ENCODE measurements at places on chromosomes 5 and 9.

DNA sequence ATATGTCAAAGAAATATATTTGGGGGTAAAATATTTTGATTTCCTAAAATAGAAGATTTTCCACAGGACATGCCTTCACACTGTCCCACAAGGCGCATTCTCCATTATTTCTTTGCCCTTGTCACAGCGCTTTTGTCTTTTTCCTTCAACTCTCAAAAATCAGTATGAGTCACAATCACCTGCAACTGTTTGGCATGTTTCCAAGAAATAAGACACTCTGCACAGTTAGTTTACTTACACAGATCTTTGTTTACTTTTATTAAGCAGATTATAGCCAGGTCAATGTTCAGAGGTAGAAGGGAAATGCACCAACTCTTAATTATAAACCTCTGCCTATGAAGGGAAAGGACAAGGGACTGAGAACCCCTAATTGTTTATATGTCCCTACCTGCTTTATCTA, 9.5 kb downstream of the CEMIP2 start:
- DNase-seq = no peak

- DNase-seq = no peak
These were observed 43.5 kb downstream of the MTX3 start for GRCh38 chr5:79947567-79947966.

DNA sequence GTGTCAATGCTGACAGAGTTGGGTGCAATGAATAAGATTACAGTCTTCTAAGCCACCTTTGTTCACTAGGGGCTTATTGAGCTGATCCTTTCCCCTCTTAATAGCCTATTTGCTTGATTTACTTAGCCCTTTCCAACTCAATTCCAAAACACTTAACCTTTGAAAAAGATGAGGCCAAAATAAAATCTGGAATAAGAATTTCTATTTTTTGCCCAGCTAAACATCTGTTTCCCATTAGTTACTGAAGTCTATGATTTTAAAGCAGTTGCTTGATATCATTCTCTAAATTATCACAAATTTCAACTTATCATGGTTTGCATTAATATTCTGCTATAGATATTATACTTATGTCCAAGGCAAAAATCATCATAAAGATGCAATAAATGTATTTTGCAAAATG, 1272.0 kb upstream of the ACO1 start:
- DNase-seq = no peak

GRCh38 chr9:16257604-16258003, 612.9 kb downstream of the BNC2 start:
- no peak for DNase-seq

- no peak for DNase-seq
These were observed 62.8 kb downstream of the IPPK start for GRCh38 chr9:92607088-92607487.

DNA sequence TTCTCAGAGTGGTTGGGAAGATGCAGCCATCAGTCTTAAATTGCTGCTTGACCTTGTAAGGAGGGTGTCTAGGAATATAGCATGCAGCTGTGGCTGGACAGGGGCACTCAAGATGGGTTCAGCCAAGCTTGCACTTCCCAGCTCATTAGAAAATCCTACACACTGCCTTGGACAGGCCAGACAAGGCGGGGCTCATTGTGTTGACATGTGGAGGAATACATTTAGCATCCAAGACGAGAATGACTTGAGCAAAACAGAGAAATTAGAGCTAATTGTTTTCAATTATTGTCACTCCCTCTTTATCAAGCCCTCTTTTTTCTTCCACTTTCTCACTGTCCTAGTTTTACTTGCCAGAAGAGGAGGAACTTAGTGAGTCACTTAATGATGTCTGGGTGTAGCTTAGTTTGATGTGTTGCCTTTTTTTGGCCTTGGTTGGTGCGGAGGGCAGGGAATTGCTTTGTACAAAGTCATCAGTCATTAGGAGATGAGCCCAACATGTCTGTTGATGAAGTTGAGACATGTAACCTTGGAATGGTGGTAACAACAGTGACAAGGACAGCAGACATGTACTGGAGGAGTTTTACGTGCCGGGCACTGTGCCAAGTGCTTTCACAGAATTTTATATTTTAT, 1219.3 kb upstream of the WWC1 start:
- no peak for DNase-seq

DNA sequence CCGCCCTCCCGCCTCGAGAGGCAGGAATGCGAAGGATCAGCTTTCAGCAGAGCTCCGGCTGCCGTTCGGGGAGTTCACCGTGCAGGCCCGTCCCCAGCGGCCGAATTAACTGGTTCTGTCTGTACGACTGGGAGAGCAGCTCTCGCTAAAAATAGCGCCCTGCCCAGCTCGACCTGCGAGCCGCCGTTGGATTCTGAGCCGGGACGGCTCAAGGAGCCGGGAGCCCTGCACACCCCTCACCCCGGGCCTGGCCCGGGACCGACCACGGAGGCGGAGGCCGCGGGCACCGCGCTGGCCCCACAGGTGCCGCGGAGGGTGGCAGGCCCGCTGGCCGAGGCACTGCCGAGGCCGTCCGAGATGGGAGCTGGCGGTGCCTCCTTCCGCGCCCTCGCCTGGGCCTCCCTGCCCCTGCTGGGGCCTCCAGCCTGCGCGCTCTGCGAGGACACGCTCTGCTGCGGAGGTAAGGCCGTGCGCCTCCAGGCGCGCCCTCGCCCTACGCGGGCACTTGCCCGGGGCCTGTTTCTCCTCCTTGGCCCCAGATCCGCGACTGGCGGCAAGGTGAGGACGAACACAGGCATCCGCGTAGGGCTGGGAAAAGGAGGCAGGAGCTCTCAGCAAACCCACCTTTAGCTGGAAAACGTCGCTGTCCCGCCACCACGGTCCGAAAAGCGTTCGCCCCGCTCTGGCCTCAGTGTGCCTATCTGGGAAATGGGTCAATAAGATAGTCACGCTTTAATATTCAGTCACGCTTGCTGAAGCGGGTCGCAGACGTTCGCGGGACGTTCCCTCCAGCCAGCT, 53.1 kb upstream of the DAB2IP start:
- no peak for DNase-seq

DNA sequence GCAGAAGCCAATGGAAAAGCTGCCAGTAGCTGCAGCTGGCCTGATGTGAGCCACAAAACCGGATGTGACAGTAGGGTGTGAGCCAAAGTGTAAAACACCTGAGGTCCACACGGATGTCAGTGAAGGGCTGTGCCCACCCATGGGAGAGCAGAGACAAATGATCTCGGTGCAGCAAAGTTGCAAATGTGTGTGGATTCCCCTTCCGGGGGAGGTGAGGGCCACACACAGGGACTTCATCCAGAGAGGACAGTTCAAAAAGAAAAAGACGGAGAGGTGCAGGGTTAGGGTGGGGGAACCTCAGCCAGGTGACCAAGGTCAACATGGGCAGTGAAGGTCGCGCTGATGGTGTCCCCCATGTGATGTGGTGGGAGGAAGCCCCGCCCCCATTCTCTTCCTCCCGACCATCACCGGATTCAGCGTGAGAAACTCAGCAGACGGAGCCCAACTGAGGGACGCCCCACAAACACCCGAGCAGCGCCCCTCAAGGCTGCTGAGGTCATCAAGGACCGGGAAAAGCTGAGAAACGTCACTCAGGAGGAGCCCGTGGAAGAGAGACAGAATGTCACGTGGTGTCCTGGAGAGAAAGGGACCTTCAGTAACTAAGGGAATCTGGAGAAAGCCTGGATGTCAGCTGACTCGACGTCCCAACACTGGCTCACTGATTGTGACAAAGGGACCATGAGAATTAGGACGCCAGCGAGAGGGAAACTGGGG, 11.4 kb upstream of the PTGDS start:
- peak; percentile 85 for DNase-seq

DNA sequence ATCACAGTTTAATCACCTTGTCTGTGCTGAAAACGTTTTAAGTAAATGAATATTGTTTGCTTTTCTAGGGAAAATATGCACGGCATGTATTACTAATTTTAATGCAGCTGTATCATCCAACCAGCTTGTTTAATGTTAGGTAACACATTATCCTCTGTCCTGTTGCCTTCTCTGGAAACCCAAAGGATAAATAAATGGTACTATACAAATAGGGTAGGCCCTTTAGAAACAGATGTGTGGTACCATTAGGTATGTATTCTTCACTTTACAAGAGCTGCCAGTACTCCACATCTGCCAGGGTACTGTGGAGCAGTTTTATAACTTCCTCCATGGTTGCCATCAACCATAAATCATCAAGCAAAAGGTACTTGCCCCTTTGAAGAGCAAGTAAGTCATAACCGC, 42.9 kb downstream of the FAF2 start:
- DNase-seq = no peak

GRCh38 chr9:7858166-7858565, 58.6 kb upstream of the DMAC1 start:
- no peak for DNase-seq

- DNase-seq = peak; percentile 93
These were observed 130.3 kb downstream of the RGS3 start for GRCh38 chr9:113593682-113594281.

GRCh38 chr9:130962418-130963316, 23.6 kb upstream of the FIBCD1 start:
- DNase-seq = no peak

- no peak for DNase-seq
These were observed 83.0 kb upstream of the IFNK start for GRCh38 chr9:27440888-27441740.

DNA sequence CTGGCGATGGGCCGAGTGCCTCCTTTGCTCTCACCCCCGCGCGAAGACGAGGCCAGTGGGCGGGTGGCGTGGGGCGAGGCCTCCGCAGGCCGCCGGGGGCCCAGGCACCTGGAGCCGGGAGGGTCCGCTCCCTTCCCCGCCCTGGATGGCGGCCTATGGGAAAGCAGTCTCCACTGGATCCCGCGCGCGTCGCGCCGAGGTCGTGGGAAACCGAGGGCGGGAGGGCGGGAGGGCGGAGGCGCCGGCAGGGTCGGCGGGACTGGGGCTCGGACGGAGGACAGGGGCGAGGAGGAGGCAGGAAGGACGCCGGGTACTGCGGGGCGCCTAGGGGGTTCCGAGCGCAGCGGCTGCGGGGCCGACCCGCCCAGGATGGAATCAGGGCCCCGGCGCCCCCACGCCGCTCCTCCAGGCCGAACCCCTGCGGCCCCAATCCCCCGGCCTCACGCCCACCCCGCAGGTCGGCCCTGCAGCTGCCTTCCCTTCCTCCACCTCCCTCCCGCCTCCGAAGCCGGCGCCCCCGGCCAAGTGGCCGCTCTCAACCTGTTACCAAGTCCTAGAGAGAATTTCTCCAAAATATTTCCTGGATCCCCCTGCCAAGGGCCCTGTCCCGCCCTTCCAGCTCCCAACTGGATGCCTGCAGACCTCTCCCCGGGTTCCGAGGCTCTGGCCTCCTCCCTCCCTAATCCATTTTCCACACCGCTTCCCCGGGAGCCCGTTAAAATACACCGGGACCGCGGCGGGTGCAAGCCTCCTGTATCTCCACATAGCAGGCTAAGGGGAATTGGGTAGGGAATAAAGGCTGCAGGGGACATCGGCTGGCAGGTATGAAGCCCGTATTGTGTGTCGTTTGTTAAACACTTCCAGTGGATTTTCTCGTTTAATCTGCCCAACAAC, 146.3 kb downstream of the ERCC6L2 start:
- peak; percentile 33 for DNase-seq

DNA sequence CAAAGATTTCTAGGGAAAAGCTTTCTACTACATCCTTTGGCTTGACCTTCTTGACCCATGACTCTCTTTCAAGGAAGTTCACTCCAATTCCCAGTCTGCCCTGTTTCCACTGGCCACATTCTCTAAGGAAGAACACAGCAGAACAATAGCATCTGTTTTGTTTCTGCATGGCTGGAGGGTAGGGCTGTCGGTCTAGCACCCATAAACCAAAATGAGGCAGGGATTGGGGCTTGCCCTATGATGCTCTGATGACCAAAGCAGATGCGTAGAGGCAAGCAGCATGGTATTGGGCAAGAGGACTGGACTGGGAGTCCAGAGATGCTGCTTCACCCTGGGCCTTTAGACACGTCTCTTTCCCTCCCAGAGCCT, 24.1 kb downstream of the GOLGA2 start:
- no peak for DNase-seq

DNA sequence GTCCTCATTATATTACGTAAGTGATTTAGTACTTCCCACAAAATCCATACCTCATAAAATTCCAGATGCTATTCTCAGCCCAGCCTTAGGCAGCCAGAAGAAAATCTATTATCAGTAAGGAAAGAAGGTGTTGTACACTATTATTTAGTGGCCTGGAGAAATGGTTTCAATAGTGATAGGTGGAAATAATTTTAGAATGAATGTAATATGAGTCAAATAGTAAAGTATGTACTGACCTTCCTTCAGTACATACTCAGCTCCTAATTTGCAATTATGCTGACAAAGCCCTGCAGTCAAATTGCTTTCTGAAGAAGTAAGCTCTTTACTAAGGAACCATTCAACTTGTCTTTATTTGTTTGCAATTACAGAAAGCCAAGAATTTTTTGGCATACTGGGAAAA, 409.2 kb downstream of the HTR1A start:
- no peak for DNase-seq

DNA sequence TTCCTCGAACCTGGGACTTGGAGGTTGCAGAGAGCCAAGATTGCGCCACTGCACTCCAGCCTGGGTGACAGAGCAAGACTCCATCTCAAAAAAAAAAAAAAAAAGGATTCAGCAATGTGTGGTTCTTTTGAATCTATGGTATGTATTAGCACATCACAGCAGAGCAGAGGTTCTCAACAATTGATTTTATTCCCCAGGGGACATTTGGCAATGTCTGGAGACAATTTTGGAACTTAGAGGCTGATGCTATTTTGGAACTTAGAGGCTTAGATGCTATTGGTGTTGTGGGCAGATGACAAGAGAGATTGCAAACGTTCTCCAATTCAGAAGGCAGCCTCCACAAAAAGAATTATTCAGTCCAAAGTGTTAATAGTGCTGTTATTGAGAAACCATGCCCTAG, 115.2 kb downstream of the TMC1 start:
- DNase-seq = no peak

GRCh38 chr9:96057155-96057554, 181.7 kb downstream of the ERCC6L2 start:
- no peak for DNase-seq

DNA sequence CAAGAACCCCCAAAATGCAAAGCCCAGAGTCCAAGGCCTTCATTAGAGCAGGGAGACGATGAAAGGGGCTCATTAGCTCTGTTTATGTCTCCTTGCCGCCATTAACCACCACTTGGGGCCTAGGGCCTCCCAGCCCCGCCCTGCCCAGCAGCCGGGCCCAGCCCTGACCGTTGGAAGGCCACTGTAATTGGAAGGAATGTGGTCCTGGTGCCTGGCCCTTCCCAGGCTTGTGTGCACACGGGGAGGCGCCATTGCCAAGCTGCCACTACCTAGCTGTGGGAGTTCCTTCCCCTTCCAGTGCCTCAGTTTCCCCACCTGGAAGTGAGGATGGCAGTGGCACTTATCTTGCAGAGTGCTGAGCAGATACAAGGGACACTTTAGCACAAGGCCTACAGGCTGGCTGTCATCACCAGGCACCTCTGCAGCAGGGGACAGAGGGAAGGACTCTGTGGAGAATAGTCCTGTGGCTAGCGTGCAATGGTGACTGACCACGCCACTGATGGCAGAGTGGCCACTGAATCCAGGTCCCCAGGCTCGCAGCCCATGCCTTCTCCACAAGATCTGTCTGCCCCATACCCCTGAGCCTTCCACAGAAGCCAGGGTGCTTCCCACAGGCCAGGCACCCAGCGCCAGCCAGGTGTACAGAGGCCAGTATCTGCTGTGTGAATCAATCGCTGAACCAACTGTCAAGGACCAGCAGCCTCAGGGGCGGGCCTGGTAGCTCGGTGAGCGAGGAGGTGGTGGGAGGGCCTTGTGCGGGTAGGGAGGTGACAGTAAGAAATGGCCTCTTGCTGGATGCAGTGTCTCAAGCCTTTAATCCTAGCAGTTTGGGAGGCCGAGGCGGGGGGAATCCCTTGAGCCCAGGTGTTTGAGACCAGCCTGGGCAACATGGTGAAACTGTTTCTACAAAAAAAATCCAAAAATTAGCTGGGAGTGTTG, 20.8 kb downstream of the GBGT1 start:
- DNase-seq = no peak

- DNase-seq = no peak
These were observed 476.5 kb downstream of the SPATA31A7 start for GRCh38 chr9:61666310-61666709.

Measured in globus pallidus (tissue), 1 donor.